ENCODE measurements at places on chromosomes 7 and 10. TPM values are rescaled to one million over a fixed set of nuclear protein-coding genes. Genes with fewer than 3 reads are reported as not detected.

Gene SPDYE1
- total RNA-seq = not detected

Gene MYL7
- not detected for total RNA-seq

Gene PURB
- total RNA-seq = 17.0 TPM

Gene POLR2J
- 15.5 TPM for total RNA-seq

Gene PNLIPRP1
- not detected for total RNA-seq

Gene ASAH2
- not detected for total RNA-seq

Gene TPK1
- 3.7 TPM for total RNA-seq

Gene PSMC2
- 118 TPM for total RNA-seq

Gene GIMAP5
- total RNA-seq = not detected

Gene FAM237B
- total RNA-seq = not detected

Gene EBF3
- 0.43 TPM for total RNA-seq

Gene EPHB4
- 32.9 TPM for total RNA-seq

Gene BPGM
- 37.4 TPM for total RNA-seq

Gene RGR
- total RNA-seq = not detected

Data from GM23248 (cell line).